IMR-90 (cell line): ENCODE measurements at places on chromosomes 7 and 10. TPM values are rescaled to one million over a fixed set of nuclear protein-coding genes. Genes with fewer than 3 reads are reported as not detected.

The CYP3A7 gene
- not detected in 2 replicates for total RNA-seq

The CALML3 gene
- not detected in 2 replicates for total RNA-seq

The GDF2 gene
- under 0.01 TPM in 1 of 2 replicates, not detected in the other for total RNA-seq

The CLRN3 gene
- total RNA-seq = not detected in 2 replicates

The CRHR2 gene
- not detected in 2 replicates for total RNA-seq

The CFAP43 gene
- total RNA-seq = under 0.01 TPM in 1 of 2 replicates, not detected in the other

The C10orf53 gene
- not detected in 2 replicates for total RNA-seq

The ADCK2 gene
- 7.5 and 10.0 TPM in 2 replicates for total RNA-seq

The LIMK1 gene
- 22.2 and 25.8 TPM in 2 replicates for total RNA-seq

The HKDC1 gene
- under 0.01 TPM in 1 of 2 replicates, not detected in the other for total RNA-seq

The CLDN3 gene
- 0.18 TPM in 1 of 2 replicates, not detected in the other for total RNA-seq

The PNLIPRP1 gene
- not detected in 2 replicates for total RNA-seq

The TMEM270 gene
- total RNA-seq = not detected in 2 replicates

The CALML5 gene
- total RNA-seq = not detected in 2 replicates

The PTN gene
- total RNA-seq = 61.7 and 86.7 TPM in 2 replicates

The UNCX gene
- not detected in 2 replicates for total RNA-seq

The NPFFR1 gene
- not detected in 2 replicates for total RNA-seq

The SPDYE18 gene
- not detected in 2 replicates for total RNA-seq

The PRPS1L1 gene
- not detected in 2 replicates for total RNA-seq

The LIPM gene
- total RNA-seq = not detected in 2 replicates

The MALRD1 gene
- total RNA-seq = 0.56 and 1.1 TPM in 2 replicates

The CRYGN gene
- not detected in 2 replicates for total RNA-seq

The STEAP1 gene
- 3.9 and 5.8 TPM in 2 replicates for total RNA-seq

The NODAL gene
- total RNA-seq = not detected in 2 replicates

The ADAMTS14 gene
- under 0.01 TPM in 2 replicates for total RNA-seq

The SPDYE2B gene
- total RNA-seq = not detected in 2 replicates

The AMZ1 gene
- total RNA-seq = 0.54 and 0.83 TPM in 2 replicates

The RBP4 gene
- not detected in 2 replicates for total RNA-seq

The ADAM22 gene
- total RNA-seq = under 0.01 and 0.18 TPM in 2 replicates

The POR gene
- total RNA-seq = 25.3 and 25.5 TPM in 2 replicates

The FOXP2 gene
- total RNA-seq = 1.1 and 1.7 TPM in 2 replicates

The GJD4 gene
- total RNA-seq = not detected in 2 replicates
